ENCODE measurements at places on chromosomes 16 and 17.

DNA sequence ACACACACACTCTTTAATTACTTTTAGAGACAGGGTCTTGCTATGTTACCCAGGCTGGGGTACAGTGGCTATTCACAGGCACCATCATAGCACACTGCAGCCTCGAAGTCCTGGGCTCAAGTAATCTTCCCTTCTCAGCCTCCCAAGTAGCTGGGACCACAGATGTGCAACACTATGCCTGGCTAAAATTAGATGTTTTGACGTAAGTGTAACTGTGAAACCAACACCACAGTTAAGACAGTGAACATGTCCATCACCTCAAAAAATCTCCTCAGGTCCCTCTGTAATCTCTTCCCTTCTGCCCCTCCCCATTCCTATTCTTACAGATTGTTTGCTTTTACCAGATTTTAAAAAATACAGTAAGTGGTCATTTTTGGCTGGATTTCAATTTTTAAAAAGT is 66.7 kb downstream of the RPGRIP1L start:
- DNase-seq: no peak

GRCh38 chr17:77124192-77124889 is 16.4 kb upstream of the SEC14L1 start:
- DNase-seq: no peak

DNA sequence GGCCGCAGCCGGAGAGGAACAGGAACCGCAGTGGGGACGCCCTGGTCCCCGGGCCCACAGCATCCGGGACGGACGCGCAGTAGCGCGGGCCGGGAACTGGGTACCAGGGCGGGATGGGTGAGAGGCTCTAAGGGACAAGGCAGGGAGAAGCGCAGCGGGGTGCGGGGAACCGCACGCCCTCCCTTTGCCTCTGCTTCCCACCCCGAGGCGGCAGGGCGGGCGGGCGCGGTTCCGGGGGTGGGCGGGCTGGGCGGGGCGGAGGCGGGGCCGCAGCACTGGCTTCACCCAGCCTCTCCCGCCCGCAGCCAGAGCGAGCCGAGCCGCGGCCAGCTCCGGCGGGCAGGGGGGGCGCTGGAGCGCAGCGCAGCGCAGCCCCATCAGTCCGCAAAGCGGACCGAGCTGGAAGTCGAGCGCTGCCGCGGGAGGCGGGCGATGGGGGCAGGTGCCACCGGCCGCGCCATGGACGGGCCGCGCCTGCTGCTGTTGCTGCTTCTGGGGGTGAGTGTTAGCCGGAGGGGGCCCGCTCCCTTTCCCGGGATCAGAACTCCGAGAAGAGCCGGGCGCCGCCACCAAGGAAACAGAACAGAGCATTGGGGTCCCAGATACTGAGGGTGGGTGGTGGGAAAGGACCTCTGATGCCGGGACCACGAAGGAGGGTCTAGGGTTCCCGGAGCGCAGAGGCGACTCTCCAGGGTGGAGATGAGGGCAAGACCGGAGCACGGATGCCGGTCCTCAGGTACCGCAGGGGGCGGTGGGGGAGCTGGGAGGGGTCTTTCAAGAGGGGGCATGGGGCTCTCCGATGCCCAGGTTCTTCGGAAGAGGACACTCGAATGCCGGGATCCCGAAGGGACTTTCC is at the start of gene NGFR:
Gene NGFR, plus strand, starts transcription at position 308 of the 856 bp plus-strand sequence. Its CDS starts 125 bp downstream, at position 433.
- DNase-seq: peak; percentile 62

GRCh38 chr16:28505489-28506137 is 1.0 kb downstream of the IL27 start:
- no peak for DNase-seq

DNA sequence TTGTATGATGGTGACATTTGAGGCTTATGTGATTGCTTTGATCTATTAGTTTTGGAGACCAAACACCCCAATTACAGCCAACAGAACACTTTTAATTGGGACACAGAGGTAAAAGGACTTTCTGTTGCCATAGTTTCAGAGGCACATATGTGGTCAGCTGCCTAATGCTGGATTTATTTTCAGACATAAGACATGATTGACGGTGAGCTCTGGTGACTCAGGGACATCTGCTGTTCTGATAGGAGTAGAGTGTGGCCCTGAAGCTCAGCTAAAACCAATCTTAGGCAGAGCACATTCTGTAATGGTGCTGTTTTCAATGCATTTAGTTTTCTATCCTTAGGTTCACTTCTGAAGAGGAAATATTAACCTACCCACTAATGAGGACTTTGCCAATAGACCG is 247.1 kb downstream of the UTP18 start:
- no peak for DNase-seq

- no peak for DNase-seq
Observed at GRCh38 chr16:86217891-86218270, 292.4 kb upstream of the FOXF1 start.

GRCh38 chr16:82157534-82157812 is 12.6 kb downstream of the MPHOSPH6 start:
- DNase-seq: no peak

GRCh38 chr17:16243801-16244567 is 27.0 kb downstream of the PIGL start:
- DNase-seq: no peak

- DNase-seq: no peak
Observed at GRCh38 chr17:48737330-48738043, 8.9 kb upstream of the HOXB13 start.

DNA sequence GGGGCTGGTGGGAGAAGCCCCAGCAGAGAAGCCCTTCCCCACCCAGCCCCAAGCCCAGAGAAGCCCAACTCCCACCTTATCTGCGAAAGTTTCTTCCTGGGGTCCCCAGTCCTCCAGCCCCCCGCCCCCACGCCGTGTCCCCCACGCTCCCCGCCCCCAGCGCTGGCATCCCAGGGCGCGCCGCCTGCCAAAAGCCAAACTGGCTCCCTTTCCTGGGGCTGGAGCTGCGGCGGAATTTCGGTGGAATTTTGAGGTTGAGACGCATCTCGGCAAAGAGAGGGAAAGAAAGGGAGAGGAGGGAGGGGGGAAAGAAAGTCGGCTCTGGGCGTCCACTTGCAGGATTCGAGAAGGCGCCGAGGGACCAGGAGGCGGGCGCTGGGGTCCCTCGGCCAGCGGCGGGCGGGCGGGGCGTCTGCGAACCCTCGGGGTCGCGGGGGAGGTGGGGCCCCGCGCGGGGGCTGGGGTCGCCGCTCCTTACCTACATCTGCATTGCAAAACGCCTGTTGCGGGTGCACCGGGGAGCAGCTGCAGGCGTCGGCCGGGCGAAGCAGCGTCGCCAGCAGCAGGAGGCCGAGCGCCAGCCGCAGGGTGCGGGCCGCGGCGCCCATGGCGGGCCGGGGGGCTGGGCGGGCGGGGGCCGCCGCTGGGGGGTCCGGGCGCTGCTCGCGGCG is 571 bp downstream of the TIMP2 start:
- peak; percentile 68 for DNase-seq

DNA sequence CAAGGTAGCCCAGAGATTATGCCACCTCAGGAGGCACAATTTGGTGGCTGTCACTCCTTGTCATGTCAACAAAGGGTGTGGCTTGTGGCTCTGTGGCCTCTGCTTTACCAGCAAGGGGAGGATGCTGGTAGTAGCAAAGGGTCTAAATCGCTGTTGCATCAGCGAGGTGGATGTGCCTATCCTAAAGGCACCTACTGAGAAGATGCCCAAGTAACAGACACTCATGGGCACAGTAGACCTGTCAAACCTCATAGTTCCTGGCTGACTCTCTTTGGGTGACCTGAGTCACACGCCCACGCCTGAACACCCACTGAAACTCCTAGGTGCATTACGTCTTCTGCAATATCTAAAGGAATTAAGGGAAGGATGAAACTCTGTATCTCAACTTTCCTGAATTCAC is 139.5 kb downstream of the PRKCB start:
- DNase-seq: no peak

DNA sequence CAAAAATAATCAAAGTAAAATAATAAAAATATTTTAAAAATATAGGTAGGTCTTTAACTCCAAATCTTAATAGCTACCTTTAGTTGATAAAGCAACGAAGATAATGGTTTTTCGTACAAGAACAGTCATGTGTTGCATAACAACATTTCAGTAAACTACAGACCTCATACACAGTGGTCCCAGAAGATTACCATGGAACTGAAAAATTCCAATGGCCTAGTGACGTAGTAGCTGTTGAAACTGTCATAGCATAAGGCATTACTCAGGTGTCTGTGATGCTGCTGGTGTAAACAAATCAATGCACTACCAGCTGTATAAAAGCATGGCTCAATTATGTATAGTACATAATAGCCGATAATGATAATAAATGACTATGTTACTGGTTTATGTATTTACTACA is 43.9 kb downstream of the CREBBP start:
- no peak for DNase-seq

DNA sequence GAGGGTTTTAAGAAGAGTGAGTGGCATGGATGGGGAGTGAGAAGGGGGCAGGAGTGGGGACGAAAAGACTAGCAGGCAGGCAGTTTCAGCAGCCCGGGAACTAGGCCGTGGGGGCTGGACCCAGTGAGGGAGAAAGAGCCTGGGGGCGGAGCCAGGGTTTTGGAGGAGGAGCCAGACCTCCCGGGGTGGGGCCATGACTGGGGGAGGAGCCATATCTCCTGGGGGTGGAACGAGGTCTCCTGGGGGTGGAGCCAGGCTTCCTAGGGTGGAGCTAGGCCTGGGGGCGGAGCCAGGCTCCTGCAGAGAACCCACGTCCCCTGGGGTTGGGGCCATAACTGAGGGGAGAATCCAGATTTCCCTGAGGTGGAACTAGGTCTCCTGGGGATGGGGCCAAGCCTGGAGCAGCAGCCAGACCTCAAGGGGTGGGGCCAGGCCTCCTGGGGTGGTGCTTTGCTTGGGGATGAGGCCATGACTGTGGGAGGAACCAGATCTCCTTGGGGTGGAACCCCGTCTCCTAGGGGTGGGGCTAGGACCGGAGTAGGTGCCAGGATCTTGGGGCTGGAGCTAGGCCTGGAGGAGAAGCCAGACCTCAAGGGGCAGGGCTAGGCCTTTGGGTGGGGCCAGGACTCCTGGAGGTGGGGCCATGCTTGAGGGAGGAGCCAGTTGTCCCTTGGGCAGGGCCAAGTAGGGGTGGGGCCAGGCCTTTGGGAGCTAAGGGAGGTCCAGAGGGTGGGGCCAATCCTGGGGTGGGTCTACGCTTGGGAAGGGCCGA is 41.7 kb upstream of the JPH3 start:
- DNase-seq: no peak

DNA sequence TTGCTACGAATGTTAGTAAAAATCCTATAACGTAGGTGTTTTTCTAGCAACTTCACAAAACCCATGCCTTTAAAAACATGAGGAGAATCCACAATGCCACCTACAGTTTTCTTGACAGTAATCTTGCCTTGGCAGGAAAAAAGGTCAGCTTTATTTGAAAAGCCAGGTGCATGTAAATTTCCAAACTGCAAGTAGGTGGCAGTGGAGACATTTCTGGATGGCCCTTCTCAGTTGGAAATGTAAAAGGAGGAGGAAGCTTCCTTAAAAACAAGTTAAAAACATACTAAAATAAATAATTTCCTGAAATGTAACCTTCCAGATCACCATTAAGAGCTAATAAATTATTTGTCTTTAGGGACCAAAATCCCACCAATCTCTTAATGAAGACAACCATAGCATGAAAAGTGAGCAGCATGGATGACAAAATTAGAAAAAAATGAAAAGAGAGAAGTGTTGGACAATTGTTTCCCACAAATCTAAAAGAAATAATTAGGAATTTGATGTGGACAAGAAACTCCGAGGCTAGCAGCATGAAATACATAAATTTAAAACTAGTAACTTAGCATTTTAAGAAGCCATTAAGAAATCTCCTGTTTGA is 152.2 kb downstream of the SNX11 start:
- no peak for DNase-seq

DNA sequence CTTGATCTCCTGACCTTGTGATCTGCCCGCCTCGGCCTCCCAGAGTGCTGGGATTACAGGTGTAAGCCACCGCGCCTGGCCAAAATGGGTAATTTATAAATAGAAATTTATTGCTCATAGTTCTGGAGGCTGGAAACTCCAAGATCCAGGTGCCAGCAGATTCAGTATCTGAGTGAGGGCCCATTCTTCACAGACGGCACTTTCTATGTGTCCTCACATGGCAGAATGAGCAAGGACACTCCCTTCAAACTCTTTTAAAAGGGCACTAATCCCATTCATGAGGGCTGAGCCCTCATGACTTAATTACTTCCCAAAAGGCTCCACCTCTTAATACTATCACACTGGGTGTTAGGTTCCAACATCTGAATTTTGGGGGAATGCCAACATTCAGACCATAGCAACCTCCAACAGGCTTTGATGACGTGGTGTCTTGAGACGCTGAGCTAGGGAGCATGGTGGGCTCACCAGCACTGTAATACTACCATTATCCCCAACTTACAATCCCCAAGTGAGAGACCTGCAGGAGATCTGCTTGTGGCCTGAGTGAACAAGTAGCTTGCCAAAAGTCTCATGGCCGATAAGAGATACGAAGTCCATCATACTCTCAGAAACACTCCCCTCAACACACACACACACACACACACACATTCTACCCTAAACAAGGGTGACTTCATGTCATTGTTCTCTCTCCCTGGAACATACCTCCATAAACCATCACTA is 8.5 kb downstream of the CMTM4 start:
- DNase-seq: no peak

Data from hepatic stellate cell (primary cell).